Effector CD8-positive, alpha-beta T cell (primary cell): ENCODE measurements at places on chromosomes 11 and 22.

GRCh38 chr11:1877211-1878136 lies 14.2 kb downstream of the PRR33 start:
- no peak for DNase-seq

DNA sequence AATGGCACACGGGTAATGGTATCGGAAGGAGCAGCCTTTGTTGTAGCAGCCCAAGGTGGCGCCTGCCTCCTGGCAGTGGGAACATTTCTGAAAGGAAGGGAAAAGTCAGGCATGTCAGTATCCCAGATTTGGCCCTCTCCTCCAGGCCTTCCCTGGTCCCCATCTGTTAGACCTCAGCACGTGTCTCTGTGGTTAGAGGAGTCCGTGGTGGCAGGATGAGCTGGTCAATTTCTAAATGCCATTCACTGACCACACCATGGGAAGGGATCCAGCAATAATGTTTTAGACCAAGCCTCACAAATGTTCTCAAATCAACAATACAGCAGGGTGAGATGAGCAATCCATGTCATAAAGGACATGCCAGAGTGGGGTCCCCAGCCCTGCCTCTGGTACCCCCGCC lies 49.0 kb upstream of the CYP2D6 start:
- no peak for DNase-seq

DNA sequence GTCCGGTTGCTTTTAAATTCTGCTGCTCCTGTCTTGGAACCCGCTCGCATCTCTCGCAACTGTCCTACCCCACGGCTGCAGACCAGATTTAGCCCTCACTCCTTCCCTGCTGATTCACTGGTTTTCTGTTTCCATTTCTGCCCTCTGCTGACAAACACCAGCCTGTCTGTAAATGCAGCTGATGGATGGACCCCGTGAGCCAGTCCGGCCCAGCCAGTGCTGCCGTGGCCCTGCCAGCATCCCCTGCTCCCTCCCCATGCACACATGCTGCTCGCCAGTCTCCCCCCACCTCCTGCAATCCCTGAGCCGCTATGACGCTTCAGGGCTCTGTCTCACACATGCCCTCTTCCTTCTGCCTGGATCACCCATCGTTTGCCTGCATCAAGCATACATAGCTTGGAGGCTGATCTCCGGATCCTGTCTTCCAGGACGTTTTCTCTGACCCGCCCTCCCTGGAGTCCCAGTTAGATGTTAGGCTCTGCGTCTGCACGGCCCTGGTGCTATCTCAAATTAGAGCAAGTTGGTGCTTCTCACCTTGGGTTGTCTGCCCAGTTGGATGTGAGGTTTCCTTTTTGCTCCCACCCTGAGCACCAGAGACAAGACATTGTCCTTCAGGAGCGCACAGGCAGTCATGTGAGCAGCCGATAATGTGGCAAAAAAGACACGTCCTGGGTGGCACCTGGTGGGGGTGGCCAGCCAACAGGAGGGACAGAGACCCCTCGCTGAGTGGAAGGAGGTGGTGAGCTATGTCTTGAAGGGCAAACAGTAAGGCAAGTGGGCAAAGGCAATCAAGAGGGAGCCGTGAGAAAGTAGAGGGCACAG lies 4.3 kb upstream of the ACR start:
- DNase-seq = no peak

DNA sequence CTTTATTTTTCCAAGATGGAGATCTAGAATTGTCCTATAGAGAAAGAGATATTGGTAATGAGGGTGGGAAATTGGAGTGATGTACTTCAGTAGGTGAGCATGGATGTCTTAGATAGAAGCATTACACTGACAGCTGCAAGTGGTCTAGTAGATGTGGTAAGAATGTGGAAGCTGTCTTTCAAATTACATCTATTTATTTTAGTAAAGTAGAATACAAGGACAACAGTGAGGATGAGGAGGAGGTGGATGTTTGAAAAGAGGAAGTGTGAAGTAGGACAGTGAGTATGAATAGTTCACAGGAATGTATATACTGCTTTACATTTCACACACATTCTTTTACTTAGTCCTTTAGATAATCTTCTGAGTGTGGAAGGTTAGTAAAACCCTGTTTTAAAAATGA lies 64.2 kb downstream of the HIPK3 start:
- no peak for DNase-seq

GRCh38 chr11:123111465-123111864 lies 49.5 kb upstream of the HSPA8 start:
- no peak for DNase-seq
